ENCODE measurements at places on chromosomes 1 and 21.

GRCh38 chr1:55965981-55966461 lies 613.3 kb downstream of the PLPP3 start:
- DNase-seq: no peak

- no peak for DNase-seq
Measured at GRCh38 chr1:201510734-201511133, 3.8 kb upstream of the CSRP1 start.

GRCh38 chr21:44616591-44616926 lies 4.7 kb downstream of the KRTAP10-8 start:
- DNase-seq: no peak

DNA sequence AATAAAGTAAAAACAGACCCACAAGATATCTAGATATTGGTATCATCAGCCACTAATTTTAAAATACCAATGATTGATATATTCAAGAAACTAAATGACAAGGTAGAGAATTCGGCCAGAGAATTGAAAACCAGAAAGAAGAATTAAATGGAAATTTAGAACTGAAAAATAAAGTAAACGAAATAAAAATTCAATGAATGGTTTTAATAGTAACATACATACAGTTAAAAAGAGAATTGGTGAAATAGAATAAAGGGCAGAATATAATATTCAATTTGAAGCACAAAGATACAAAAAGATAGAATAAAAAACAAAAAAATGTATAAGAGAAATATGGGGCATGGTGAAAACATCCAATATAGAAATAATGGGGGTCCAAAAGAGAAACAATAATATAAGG lies 64.0 kb upstream of the GUCA2B start:
- DNase-seq: no peak

- DNase-seq: no peak
Measured at GRCh38 chr1:201539561-201540431, 869 bp downstream of the NAV1 start.

GRCh38 chr1:191152776-191153175 lies 675.1 kb upstream of the BRINP3 start:
- DNase-seq: no peak

- no peak for DNase-seq
Measured at GRCh38 chr1:111732718-111733117, 6.5 kb downstream of the INKA2 start.

DNA sequence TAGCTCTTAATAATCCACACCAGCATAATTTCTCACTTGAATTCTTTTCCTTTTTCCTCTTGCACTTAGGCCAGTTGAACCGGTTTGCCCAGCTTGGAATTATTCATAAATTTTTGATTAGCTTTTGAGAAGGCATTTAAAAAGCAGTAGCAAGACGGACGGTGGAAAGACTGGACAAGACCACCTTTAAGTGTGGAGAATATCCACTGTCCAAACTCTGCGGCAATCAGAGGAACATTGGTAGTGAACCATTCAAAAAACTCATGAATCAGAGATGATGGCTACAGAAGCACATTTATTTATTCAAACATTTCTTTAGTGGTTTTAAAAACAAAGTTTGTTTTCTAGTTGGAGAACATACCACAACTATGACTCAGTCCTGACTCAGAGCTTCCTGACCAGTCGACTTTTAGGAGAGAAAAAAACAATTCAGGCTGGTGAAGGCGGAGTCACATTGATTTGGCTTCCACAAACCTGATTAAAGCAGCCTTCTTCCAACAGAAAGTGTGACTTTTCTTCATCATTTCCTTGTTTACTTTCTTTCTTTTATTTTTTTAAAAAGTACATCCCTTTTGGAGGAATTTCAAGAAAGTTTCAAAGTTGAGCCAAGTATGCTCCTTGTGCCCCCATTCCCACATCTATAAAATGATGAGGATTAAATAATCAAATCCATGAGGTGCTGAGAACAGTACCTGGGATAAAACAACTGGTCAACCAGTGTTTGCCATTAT lies 128.8 kb downstream of the ADSS2 start:
- DNase-seq: no peak

GRCh38 chr21:28892199-28893111 lies 100.2 kb downstream of the LTN1 start:
- no peak for DNase-seq

DNA sequence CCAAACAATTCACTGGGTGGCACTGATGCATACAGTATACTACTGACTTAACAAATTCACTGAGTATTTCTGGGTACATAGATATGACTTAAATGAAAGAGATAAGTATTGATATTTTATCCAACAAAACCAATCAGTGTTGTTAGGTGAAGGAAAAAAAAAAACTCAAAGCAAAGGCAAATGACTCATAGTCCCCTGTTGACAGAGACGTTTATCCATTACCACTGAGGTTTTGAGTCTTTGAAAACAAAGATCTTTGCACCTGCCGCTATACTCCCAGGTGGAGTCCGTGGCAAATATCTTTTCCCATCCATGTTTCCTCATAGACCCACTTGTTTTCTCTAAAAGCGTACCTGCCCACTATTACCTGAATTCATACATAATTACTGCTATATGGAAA lies 18.4 kb downstream of the DYNLT5 start:
- no peak for DNase-seq

DNA sequence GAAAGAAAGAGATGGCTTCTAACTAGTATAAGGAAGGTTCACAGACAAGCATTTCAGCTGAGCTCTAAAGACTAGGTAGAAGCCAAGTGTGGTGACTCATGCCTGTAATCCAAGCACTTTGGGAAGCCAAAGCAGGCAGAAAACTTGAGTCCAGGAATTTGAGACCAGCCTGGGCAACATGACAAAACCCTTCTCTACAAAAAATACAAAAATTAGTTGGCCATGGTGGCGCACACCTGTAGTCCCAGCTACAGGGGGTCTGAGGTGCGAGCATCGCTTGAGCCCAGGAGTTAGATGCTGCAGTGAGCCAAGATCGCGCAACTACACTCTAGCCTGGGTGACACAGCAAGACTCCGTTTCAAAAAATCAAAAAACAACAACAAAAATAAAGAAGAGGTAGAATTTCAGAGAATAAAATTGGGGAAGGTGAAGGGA lies 27.8 kb downstream of the FBXO42 start:
- no peak for DNase-seq

- no peak for DNase-seq
Measured at GRCh38 chr1:223041481-223041880, 101.6 kb downstream of the TLR5 start.

GRCh38 chr1:235597867-235598553 lies 51.6 kb downstream of the GNG4 start:
- DNase-seq: no peak

- DNase-seq: peak; percentile 78
Measured at GRCh38 chr1:155277902-155278688, 832 bp downstream of the HCN3 start.

DNA sequence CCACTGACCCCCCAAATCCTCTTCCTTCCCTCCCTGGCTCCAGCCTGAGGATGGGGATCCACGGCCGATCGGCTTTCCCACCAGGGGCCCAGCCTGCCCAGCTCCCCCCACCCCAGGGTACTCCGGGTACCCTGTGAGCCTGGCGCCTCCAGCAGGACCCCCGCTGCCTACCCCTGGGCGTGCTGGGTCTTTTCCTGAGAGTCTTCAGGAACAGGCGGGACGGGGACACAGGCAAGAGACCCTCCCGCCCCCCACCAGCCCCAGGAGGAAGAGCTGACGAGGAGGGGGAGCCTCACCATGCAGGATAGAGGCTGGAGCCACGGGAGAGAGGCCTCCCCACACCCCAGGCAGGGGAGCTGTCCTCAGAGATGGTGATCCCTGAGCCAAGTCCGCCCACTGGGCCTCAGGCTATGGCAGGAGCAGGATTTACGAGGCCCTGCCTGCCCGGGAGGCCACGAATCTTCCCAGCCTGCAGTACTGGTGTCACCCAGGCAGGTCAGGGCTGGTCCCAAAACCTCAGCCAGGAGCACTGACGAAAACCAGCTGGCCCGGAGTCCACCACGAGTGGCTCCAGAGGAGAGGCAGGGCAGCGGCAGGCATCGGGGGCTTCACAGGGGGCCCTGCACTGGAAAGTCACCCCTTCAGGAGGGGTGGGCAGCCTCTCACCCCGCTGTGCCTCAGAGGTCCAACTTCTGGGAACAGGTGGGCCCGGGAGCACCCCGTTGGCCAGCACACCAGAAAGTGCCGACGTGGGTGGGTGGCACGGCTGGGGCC lies 58.0 kb downstream of the MEGF6 start:
- no peak for DNase-seq

- no peak for DNase-seq
Measured at GRCh38 chr1:160104486-160104885, 6.1 kb upstream of the IGSF8 start.

DNA sequence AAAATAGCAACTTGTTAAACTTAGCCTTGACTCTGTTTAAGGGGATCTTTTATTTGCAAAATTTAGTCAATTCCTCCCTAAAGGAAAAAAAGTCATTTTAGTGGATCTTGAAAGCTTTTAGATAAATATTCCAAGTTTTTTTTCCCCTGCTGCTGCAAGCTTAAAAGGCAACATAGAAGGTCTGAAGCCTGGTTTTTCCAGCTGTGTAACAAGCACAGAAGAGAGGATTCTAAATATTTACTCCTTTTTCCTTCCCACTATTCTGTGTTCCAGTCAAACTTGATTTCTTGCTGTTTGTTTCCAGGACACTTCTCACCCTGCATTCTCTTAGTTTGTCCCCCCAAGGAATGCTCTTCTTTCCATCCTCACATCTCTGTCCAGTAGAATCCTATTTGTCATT lies 86.7 kb downstream of the NFIA start:
- DNase-seq: no peak

DNA sequence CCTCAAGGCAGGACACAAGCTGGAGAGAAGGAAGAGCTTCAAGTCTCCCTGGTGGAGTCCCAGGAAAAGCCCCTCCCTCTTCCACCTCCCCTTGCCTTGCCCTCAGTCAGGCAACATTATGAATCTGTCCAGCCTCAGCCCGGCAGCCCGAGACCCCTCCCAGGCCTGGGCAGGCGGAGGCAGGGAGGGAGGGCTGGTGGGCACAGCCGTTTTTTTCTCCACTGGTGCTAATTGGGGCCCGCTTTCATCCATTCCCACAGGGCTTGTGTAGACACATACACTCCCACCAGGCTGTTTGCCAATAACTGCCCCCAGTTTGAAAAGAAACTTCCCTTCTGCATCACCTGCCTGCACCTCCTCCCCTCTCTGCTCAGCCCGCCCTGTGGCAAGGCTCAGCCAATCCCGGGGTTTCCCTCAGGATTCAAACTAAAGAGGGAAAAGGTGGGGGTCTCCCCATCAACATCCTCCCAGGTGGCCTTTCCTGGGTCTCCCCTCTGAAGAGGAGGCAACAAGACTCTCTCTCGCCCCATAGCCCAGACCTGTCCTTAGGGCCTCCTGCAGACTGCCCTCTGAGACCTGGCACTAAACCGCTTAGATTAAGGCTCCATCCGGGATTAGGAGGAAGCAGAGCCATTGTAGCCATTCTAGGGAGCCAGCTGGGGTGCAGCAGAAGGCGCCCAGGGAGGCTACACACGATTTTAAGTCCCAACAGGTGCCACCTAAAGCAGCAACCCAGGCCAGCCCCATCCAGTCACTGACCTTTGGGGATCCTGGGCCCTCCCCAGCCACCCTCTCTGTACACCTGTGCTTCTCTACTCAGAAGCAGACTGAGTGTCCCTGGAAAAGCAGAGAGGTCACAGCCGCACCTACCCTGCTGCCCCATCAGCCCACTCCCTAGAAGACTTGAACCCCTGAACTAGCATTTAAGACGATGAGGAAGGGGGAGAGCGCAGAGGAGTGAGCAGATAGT lies 3.5 kb downstream of the IGSF9 start:
- no peak for DNase-seq

DNA sequence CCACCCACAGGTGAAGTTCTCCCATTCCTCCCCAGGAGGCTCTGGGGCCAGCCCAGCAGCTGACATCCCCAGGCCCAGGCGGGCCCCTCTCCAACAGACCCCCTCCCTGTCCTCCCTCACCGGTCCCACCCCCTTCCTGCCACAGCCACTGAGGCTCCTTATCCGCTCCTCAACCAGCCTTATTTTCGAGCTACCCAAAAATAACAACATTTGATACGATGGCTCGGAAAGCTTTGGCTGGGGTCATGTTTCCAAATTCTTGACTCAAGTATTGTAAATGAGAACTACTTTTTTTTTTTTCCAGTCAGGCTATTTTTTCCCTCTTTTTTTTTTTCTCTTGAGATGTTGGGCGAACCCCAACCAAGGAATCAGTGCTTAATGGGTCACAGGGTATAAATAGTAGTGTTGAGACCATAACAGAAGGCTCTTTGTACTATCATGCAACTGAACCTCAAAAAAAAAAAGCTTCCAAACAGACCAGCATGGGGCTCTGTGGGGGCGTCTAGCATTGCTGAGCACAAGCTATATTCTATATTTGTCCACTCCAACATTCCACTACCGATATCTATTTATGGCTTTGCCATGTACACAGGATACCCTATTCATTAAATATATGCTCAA lies 27.2 kb downstream of the IRF2BP2 start:
- no peak for DNase-seq

DNA sequence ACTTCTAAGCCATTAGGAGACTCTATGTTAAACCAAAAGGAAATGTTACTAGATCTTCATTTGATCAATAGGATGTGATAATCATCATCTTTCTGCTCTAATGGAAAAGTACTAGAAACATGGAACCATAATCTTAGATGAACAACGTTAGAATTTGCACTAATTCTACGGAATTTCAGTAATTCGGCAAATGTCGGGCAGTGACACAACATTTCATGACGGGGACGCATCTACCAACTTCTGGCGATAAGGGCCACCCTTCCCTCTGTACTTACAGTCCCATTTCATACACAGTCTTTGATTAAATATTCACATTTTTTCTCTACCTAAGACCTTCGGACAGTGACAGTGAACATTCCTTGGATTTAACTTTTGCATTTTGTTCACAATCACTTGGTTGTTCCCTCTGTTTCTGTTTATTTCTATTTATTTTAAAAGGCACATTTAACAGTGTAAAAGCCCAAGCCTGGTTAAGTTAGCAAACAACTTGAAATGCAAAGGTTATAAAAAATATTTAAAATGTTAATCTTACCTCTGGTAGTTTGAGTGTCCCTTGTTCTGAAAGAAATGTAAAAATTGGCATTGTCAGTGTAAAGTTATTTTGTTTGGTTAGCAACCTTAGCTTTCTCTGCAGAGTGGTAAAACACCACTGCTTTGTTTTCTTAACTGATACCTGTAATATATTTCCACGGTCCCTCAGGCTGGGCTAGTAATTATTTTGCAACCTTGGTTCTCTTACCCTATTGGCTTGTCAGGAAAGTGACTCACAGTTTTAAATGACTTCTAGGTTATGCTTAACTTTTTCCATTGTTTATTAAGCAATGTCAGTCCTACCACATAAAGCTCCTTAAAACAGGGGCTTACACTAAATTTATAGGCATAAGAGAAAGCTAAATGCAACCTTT lies 276.9 kb downstream of the VAV3 start:
- no peak for DNase-seq

DNA sequence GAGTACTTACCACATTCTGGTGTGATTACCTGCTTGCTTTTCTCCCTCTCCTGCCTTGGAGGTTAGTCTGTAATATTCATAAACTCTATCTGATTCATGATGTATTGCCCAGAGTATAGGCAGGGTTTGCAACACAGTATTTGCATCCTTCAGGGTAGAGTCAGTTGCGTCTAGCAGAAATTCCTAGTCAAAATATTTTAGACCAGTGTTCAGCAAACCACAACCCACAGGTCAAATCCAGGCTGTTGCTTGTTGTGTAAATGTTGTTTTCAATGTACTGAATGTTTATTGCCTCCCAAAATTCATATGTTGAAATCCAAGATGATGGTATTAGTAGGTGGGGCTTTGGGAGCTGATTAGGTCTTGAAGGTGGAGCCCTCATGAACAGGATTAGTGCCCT lies 82.9 kb downstream of the NGF start:
- DNase-seq: no peak

GRCh38 chr21:46295996-46296752 lies 10.0 kb downstream of the YBEY start:
- DNase-seq: peak; percentile 53

GRCh38 chr1:174964261-174964971 lies 35.3 kb upstream of the CACYBP start:
- no peak for DNase-seq
